Omental fat pad (tissue), 4 donors: ENCODE measurements at places on chromosomes 13 and 19.

- no peak for DNase-seq
Observed at GRCh38 chr19:27822336-27822735, 1390.6 kb downstream of the UQCRFS1 start.

DNA sequence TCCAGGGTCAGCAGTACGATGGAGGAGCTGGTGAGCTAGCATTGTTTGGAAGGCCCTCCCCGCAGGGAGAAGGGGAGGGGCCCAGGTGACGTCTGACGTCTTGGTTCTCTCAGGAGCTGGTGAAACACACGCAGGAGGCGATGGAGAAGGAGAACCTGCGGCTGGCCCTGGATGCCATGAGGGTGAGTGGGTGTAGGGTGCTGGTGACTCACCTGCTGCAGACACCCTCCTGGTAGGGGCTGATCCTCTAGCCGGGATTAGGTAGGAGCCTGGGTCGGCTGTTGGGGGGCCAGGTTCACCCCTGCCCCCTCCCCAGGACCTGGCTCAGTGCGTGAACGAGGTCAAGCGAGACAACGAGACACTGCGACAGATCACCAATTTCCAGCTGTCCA lies 55.8 kb downstream of the VAV1 start:
- no peak for DNase-seq

GRCh38 chr13:35879111-35879510 lies 252.1 kb downstream of the DCLK1 start:
- DNase-seq: no peak

DNA sequence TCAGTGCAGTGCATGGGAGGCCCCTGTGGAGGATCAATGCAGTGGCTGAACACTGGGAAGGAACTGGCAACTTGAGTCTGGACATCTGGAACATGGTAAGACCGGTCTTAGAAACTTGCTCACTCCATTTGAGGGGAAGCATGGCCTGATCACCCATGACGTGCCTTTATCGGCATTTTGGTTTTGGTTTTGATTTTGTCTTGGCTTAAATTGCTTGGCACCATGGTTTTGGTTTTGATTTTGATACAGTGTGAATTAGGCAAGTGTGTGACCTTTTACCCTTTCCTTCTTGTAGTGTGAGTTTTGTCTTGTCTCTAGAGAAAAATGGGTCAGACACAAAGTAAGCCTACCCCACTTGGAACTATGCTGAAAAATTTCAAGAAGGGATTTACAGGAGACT lies 77.3 kb downstream of the ZNF486 start:
- DNase-seq: no peak

DNA sequence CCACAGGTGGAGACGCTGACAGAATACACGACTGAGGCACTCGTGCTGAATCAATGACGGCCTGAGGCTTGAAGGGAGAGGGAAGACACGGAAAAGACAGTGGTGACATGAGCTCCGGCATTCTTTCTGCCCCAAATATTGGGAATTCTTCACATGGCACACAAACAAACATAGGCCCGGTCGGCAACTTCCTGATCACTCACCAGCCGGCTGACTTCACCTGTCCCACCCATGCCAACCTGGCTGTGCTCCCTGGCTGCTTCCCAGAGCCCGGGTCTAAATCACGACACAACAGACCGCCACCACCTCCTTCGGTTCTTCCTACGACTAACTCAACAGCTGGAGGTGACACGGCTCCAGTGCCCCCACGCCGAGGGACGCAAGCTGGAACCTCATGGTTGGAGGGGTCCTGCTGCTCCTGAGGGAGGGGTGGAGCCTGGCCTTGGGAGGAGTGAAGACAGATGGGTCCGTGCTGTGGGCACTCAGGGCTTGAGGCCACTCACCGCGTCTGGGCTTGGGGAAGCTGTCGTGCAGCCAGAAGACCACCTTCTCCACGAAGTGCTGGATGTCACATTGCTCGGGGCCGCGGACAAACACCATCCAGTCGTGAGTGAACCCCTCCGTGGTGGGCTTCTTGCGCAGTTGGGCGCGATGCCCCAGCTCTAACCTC lies 9.6 kb downstream of the MLLT1 start:
- DNase-seq: no peak

GRCh38 chr13:73782450-73783449 lies 351.5 kb downstream of the KLF12 start:
- no peak for DNase-seq

GRCh38 chr19:1491114-1491848 lies at the start of gene REEP6:
TSS of gene REEP6 (plus strand) at chr19:1491181. CDS start at chr19:1491270, 89 bp downstream.
- DNase-seq: no peak

DNA sequence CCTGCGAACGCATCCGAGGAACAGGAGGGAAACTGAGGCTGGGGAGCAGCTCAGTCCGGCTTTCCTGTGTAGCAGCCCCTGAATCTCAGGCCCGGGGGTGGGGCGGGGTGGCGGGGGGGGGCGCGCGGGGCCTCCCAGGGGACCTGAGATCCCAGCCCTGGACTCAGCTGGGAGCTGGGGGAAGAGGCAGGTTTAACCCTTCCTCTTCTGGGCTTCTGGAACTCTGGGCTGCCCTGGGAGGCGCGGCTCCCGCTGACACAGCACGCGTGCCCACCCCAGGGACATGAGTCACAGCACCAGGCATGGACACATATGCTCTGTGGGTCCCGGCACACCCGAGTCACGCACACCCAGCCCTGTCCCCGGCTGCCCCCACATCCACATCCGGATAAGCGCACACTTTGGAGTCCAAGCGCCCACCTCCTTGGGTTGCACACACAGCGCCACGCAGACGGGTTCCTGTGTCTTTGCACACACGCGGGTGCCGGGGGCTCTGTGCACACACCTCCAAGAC lies 3.5 kb upstream of the CIRBP start:
- no peak for DNase-seq

DNA sequence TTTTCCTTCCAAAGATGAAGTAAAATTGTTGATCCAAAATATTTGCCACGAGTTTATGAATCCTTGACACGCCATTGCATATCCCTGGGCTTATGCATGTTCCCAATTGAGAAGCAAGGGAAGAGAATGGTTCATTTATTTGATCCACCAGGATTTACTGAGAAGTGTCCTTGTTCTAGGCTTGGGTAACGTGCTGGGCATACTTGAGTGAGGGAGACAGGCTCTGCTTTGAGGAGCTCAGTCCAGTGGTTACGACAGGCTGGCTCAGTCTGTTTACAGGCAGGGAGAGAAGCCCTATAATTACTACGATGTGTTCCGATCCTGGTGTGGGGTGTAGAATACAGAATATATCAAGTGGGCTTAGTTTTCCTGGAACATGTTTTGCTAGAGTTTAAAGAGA lies 6.3 kb upstream of the PNMA8C start:
- no peak for DNase-seq

DNA sequence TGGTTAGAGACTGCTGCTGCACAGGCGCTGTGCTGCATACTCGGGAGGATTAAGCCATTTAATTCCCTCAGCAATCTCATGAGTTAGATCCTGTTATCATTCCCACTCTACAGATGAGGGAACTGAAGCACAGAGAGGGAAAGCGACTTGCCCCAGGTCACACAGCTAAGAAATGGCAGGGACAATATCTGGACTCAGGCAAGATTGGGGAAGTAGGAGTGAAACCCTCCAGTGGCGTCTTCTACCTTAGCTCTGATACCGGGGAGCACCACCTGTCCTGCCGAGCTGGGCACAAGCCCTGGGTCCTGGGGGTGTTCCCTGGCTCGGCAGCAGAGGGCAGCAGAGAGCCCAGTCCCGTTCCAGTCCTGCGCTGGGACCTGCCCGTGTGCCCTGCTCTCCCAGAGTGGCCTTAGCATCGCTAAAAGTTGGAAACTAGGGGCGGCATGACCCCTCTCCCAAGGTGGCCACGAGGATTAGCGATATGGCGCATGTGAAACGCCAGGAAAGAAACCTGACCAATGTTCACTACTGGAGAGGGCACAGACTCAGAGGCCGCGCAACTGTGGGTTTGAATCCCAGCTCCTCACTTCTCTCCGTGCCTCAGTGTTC lies 20.5 kb downstream of the CYTH2 start:
- peak; percentile 58 for DNase-seq

DNA sequence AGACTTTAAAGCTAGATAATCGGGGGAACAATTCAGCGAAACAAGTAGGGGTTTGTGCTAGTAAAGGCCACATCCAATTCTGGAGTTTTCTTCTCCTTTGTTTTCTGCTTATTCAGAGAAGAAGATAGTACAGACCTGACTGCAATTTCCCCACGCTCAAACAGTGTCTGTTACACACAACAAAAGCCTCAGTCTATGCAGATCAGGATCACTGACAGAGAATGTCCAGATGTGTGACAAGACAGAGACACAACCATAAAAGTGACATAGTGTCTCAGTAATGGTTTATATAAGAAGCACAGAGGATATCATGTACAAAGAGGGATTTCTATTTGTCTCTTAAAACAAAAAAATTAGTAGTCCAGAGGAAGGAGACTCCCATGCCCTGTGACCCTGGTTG lies 70.7 kb upstream of the GTF3A start:
- DNase-seq: no peak

DNA sequence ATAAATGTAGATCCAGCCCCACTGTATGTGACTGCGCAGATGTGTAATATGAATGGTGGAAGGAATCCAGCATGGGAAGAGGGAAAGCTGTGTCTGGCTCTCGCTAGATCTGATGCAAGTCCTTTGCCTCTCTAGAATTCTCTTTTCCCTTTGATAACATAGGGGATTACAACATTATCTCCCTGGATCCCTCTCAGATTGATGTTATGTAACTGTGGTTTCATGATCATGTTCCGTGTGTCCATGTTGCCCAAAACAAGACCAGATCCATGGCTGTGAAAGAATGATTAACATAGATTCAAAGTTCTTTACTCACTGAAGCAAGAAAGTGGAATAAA lies 184.0 kb upstream of the UBL3 start:
- no peak for DNase-seq
